Activated CD4-positive, alpha-beta T cell treated with anti-CD3 and anti-CD28 coated beads, Interleukin-2, amount 50 U/mL, for 24 hours (primary cell): ENCODE measurements at places on chromosomes 16 and 17.

DNA sequence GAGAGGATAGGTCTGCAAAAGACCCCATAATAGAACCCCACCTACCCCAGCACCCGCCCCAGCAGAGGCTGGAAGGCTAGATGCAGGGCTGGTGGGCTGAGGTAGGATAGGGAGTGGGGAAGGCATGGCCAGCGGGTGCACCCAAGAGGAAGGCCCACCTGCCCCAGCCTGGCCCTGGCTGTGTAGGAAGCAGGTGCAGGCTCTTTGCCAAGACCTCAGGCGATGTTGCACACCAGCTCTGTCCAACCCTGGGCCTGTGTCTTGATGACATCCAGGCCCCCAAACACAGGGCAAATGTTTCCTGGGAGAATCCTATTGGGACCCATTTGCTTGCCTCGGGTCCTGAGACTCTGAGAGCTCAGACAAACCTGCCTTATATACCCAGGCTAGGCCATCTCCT lies 12.2 kb downstream of the UNC119 start:
- DNase-seq, result no peak

GRCh38 chr17:82914375-82914774 lies 74.6 kb upstream of the ZNF750 start:
- no peak for DNase-seq

DNA sequence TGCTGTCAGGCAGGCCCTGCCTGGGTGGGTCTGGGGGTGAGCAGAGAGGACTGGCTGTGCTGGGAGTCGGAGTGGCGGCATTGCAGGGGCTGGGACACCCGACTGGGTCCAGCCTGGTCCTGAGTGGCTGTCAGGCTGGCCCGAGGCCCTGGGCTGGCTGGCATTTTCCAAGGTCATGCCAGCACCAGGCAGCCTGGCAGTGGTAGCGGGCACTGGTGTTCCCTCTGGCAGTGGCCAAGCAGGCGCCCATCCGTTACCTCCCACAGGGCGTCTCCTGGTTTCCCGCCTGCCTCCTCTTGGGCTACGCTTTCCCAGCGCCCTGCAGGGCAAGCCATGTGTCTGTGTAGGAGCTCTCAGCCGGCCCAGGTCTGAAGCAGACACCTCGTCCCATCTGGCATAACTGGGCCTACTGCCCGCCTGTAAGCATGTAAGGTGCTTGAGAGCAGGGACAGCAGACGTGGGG lies 5.7 kb upstream of the PKMYT1 start:
- no peak for DNase-seq

DNA sequence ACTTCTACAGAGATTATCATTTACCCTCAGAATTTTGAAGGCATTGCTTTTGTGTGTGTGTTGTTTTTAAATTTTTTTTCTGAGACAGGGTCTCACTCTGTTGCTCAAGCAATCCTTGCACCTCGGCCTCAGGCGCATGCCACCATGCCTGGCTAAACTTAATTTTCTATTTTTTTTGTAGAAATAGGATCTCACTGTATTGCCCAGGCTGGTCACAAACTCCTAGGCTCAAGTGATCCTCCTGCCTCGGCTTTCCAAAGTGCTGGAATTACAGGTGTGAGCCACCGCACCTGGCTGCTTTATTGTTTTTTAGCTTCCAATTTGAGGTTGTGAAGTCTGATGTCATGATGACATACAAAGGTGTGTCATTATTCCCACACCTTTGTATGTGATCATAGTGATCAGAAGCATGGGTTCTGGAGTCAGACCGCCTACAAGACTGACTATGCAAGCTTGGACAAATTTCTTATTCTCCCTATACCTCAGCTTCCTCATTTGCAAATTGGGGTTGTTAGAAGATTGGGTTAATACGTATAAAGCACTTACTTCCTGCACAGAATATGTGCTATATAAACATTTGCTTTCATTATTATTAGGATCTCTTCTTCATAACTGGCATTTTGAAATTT lies 5.8 kb downstream of the SEPHS2 start:
- no peak for DNase-seq

DNA sequence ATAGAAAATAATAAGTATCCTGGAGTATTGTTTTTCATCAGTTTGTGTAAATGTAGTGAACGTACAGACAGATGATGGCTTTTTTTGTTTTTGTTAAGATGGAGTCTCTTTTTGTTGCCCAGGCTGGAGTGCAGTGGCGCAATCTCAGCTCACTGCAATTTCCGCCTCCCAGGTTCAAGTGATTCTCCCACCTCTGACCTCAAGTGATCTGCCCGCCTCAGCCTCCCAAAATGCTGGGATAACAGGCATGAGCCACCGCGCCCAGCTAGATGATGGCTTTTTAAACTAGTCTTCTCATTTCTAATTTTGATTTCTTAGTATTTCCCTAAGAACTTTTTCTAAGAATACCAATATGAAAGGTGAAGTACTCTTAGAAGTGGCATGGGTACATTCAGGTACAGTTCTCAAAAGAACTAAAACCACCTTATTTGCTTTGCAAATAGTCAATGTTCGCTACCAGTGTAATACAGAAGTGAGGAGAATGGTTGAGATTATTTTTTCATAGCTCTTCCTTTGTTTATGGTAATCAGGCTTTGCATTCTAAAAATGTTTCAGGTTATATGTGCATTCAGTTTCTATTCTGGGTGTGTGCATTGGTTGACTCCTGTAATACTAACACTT lies 34.2 kb downstream of the TTC19 start:
- no peak for DNase-seq

DNA sequence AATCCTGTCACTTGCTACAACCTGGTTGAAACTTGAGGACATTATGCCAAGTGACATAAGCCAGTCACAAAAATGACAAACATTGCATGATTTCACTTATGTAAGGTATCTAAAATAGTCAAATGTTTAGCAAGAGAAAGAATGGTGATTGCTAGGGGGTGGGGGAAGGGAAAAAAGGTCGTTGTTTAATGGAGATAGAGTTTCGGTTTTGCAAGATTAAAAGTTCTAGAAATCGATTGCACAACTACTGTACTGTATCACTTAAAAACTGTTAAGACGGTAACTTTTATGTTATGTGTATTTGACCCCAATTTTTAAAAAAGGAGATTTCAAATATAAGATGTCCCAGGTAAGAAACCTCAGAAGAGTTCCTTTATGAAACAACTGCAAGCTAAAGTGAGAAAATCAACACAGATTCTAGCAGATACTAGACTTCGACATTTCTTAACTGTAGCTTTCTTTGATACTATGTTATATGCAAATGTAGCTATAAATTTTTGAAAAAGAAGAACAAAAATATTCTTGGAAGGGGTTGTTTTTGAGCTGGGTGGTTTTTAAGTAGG lies 5.9 kb downstream of the MEOX1 start:
- no peak for DNase-seq

- DNase-seq, result no peak
These were observed 180.9 kb downstream of the RPTOR start for GRCh38 chr17:80725517-80725916.

DNA sequence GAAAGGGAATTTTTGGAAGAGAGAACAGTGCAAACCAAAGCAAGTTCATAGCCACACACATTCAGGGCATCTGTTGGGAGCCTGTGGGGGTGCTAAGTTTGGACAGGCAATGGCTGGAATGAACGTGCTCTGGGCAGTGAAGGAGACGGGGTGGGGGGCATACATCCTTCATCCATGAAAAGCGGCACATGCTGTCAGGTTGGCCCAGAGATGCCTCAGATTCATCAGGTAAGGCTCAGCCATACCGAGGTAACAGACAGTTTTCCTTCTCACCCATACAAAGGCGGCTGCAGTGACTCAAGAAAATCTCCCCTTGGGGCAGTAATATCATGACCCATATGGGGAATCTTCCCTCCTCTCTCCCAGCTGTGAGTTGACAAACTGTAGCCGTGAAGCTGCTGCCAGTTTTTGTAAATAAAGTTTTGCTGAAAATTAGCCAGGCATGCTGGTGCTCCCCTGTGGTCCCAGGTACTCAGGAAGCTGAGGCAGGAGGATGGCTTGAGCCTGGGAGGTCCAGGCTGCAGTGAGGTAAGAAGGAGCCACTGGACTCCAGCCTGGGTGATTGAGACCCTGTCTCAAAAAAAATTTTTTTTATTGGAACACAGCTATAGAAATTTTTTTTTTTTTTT lies 9.2 kb upstream of the UBALD2 start:
- no peak for DNase-seq

- DNase-seq, result no peak
These were observed 3.2 kb downstream of the ADORA2B start for GRCh38 chr17:15947976-15948752.

- no peak for DNase-seq
These were observed 43.6 kb upstream of the PEMT start for GRCh38 chr17:17635126-17635525.

DNA sequence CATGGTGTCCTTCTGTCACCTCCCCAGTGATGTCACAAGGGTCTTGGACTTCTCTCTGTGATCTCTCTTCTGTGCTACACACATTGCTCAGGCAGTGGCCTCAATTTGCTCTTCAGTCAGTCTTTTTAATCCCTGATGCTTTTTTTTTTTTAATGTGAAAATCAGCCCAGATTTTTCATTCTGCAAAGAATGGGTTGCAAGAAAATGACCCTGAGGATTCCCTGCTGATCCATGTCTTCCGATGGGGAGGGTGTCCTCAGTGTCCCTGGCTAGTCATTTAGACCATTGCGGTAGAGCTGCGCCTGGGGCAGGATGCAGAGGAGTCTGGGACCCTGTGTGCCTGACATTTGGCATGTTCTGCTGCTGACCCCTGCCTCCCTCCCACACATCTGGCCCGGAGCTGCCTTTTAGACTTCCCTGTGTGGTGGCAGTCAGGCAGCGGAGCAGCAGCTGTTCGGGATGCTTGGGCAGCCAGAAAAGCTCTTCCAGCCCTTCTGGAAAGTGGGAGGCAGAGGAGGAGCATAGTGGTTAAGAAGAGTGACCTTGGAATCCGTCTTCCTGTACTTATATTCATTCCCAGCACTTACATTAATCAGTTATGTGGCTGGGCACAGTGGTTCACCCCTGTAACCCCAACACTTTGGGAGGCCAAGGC lies 12.3 kb downstream of the GPT2 start:
- DNase-seq, result no peak

- DNase-seq, result no peak
These were observed 679.7 kb upstream of the SOX9 start for GRCh38 chr17:71441098-71441497.

DNA sequence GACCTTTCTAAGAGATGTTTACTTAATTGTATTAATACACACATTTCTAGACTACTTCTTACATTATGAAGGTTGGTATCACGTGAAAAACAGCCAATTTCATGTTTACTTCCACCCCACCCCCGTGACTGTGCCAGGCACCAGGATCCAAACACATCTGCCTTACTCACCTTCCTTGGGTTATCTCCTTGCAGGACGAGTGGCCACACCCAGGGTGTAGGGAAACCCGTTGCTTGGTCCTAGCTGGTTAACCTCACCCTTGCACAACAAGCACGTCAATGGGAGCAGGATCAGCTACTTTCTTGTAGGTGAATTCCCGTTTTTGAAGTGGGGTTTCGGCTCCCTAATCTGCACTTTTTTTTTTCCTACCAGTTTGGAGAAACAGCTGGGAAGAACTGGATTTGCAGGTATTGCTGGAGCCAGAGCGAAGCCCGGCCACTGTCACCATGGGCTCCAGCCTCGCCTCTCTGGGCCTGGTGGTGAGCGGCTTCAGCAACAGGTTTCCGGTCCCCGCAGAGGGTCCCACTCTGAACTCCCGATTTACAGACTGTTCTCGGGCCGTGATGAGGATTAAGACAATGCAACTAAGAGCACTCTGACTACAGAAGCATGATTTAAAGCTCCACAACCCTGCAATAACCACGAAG lies 2.1 kb upstream of the UBB start:
- DNase-seq, result no peak

- no peak for DNase-seq
These were observed 176.0 kb downstream of the AATF start for GRCh38 chr17:37124821-37125173.

GRCh38 chr16:67516296-67517154 lies 12.1 kb upstream of the RIPOR1 start:
- DNase-seq, result no peak

DNA sequence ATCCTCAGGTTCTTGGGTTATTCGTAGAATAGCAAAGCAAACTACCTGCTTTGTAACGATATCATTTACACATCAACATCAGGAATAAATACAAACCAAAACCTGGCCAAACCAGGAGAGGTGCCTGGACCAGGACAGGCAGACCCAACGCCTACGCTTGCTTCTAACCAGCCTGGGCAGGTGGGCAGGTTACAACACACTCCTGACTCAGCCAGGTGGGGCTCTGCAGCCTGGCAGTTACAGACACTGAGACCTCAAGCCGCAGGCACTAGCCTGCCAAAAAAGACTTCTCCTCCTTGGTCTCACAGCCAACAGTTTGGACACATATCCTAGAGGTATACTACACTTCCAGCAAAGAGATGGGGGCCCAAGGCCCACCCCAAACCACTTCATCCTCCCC lies 14.0 kb downstream of the ANKRD11 start:
- no peak for DNase-seq

DNA sequence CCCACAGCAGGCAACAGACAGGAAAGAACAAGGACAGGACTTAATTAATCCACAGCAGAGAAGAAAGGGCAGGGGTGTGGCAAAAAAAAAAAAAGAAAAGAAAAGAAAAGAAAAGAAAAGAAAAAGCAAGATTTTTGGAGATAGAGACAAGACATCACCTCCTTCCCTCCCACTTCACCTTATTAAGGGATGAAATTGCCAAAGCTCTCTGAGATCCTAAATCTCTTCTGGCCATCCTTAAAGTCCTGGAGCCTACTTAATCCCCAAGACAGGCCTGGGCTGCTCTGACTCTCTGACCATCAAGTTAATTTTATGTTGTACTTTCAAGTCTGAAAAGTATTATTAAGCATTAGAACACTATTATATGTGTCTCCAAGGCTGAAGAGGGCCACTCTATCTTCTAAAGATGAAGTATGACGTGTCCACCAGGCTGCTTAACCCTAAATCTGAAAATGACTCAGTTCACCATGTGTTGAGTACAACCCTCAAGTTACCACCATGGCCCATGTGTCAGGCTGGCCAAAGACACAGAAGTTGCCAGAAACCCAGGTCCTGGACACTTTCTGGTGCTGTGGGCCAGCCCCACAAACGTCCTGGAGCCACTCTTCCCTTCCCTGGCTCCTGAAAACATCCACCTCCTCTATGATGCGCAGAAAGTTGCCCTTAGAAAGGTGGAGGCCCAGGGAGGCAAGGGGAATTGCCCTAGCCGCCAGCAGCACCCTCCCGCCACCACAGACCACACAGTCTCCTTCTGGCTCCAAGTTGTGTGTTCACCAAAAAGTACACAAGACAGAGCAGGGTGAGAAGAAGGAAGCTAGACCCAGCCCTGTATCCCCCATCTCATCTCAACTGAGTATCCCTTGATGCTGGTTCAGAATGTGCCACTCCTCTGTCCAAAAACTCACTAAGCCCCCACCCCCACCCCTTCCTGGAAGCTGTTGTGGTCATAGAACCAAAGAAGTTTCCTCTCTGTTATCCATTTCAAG lies 2.7 kb downstream of the SOCS1 start:
- peak; percentile 32 for DNase-seq

GRCh38 chr17:15263206-15263579 lies 1.9 kb downstream of the PMP22 start:
- DNase-seq, result no peak

- DNase-seq, result no peak
These were observed 5.2 kb downstream of the G6PC3 start for GRCh38 chr17:44075598-44076293.
